ENCODE measurements at places on chromosomes 12 and 14.
A peak's percentile ranks its signal among the peaks of the same experiment; 100 is the strongest.

DNA sequence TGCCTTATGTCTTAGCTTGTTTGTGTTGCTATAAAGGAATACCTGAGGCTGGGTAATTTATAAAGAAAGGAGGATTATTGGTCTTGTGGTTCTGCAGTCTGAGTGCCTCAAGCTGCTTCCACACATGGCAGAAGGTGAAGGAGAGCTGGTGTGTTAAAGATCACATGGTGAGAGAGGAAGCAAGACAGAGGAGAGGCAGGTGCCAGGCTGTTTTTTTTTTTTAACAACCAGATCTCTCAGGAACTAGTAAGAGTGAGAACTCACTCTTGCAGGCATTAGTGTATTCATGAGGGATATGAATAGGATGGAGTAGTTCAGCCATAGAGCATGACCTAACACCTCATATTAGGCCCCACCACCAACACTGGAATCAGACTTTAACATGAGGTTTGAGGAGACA is 123.4 kb downstream of the CMAS start:
- DNase-seq = no peak

DNA sequence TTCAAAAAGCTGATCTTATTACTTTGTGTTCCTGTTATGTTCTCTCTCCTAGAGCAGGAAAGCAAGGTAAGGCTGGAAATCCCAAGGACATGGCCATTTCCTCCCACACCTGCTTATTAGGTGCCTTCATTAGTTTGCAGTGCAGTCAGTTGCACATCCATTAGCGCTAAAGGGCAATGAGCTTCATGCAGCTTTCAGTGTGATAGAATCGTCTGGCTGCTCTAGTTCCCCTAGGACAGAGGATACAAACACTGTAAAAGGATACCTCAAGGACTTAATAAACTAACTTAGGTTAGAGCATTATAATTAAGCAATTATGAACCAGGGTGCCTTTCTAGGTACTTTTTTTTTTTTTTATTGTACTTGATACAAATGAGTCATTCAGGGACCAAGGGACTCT is 21.1 kb downstream of the TMEM117 start:
- DNase-seq = no peak

GRCh38 chr12:96295532-96296160 is 101.5 kb downstream of the ELK3 start:
- DNase-seq = no peak

- no peak for DNase-seq
These were observed 230.2 kb downstream of the SLC41A2 start for GRCh38 chr12:104727726-104728465.

- no peak for DNase-seq
These were observed 52.3 kb upstream of the BCL2L14 start for GRCh38 chr12:12018454-12018853.

- no peak for DNase-seq
These were observed 11.2 kb upstream of the AK7 start for GRCh38 chr14:96380735-96381134.

- no peak for DNase-seq
These were observed 15.9 kb downstream of the SYT10 start for GRCh38 chr12:33423706-33424105.

- no peak for DNase-seq
These were observed 31.1 kb upstream of the ASPG start for GRCh38 chr14:104054222-104054905.

- DNase-seq = no peak
These were observed 152.9 kb downstream of the SLC25A21 start for GRCh38 chr14:37019488-37019887.

DNA sequence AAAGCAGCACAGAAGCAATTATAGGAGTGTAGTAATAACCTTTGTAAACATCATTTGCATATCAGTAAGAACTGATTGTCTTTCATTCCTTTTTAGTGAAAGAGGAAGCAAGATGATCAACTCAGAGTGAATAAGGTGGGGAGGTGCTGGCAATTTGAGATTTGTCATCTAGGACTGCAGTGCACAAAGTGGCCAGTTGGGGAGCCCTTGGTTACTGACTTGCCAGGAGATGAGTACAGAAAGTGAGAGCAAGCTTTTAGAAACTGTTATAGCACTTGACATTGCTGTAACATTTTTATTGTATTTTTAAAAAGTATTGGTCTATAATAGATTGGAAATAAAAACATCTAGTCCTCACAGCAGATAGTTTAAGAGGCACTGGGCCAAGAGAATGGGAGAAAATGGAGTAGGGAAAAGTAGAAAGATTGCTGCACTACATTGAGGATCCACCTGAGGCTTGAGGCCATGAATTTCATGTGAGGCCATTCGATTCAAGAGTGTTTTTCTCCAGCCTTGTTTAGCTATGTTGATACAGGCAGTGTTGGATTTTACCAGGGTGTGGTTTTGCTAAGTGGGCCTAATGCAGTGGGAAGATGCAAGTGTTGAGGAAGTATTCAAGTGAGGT is 98.2 kb downstream of the SNAPC1 start:
- DNase-seq = peak; percentile 47

DNA sequence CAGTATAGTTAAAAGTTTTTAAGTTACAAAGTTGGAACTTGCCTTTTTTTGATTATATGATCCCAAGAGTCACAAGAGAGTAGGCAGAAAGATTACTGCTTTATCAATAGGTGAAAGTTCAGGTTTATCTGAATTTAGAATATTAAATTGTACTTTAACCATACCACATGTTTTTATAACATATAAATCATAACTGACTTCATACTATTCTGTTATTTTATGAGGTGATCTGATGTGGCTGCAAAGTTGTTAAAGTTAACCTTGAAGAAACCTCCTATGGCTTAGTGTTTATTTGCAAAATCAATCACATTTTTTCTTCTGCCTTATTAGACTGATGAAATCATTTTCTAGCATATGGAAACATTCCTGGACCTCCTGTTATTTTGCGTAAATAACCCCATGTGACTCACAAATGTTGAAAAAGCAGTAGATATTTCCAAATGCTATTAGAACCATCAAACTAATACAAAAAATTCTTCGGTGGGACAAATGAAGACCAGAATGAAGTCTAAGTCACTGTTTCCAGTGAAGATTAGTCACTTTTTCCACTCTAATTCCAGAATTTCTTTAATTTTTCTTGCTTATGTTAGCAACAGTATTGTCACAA is 132.1 kb downstream of the RAD51B start:
- no peak for DNase-seq

GRCh38 chr14:37650356-37651037 is 55.1 kb downstream of the TTC6 start:
- DNase-seq = no peak

GRCh38 chr12:117002051-117002817 is 91.5 kb downstream of the FBXW8 start:
- DNase-seq = no peak

DNA sequence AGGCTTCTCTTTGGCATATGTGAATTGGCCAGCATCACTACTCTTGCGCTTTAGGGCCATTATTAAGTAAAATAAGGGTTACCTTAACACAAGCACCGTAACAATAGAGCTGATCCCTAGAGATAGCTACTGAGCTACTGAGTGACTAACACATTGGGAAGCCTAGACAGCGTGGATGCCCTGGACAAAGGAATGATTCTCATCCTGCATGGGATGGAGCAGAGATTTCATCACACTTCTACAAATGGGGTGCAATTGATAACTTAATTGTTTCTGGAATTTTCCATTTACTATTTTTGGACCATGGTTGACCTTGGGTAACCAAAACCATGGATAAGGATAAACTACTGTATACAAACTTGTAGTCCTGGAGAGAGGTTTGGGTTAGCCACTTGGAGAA is 57.1 kb downstream of the FBXO34 start:
- DNase-seq = no peak

GRCh38 chr14:92400579-92401444 is 77.8 kb downstream of the SLC24A4 start:
- no peak for DNase-seq

DNA sequence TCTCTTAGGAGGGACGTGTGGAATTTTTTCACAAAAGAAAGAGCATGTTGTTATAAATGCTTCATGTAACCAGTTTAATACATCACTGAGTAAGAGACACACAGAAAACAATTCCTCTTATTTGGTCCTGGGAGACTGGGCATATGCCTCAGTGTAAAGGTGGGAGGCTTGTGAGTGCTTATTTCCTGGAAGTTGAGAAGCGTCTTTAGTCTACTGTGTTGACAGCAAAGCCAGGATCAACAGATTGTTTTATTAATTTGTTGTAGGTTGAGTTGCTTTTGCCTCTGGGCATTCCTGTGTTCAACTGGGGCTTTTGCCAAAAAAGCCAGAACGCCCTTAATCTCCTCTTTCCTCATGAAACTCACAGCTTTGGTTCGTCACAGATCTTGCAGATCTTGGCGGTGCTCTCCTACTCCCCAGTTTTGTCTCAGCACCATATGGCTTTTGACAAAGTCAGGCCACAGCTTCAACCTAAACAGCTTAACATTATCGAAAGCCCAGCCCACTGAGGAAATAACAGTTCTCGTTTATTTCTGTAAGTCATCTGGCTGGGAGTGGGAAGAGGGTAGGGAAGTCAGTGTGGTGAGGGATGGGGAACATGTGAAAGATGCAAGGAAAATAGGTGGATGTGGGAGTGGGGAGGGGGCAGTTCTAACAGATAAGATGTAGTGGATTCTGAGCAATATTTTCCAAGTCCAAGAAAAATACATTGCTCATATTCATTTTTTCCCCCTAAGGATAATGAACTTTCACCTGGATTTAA is 227.2 kb downstream of the DACT1 start:
- peak; percentile 90 for DNase-seq

- no peak for DNase-seq
These were observed 30.9 kb downstream of the NIN start for GRCh38 chr14:50800032-50800431.

- DNase-seq = no peak
These were observed 894.9 kb downstream of the VRK1 start for GRCh38 chr14:97692084-97692483.

Data from kidney glomerular epithelial cell (primary cell).